NCI-H187 treated with DMSO at 0.1 percent for 48 hours (cell line): ENCODE measurements at places on chromosomes 12 and 14.

DNA sequence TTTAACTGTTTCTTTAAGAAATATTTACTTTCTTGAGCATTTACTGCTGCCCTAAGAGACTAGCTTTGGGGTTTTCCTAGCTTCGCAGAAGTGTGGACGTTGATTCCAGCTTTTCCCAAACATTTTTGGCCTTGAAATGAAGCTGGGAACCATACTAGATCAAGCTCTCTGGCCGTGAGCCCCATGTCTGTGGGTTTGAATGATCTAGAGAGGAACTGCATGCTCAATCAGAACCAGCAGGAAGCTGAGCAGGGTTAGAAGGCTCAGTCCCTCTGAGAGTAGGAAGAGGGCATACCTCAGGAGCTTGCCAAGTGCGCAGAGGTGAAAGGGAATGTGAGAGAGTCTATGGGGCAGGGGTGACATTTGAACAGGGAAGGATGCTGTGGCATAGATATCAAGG lies 292.1 kb downstream of the CACNA1C start:
- no peak for DNase-seq

DNA sequence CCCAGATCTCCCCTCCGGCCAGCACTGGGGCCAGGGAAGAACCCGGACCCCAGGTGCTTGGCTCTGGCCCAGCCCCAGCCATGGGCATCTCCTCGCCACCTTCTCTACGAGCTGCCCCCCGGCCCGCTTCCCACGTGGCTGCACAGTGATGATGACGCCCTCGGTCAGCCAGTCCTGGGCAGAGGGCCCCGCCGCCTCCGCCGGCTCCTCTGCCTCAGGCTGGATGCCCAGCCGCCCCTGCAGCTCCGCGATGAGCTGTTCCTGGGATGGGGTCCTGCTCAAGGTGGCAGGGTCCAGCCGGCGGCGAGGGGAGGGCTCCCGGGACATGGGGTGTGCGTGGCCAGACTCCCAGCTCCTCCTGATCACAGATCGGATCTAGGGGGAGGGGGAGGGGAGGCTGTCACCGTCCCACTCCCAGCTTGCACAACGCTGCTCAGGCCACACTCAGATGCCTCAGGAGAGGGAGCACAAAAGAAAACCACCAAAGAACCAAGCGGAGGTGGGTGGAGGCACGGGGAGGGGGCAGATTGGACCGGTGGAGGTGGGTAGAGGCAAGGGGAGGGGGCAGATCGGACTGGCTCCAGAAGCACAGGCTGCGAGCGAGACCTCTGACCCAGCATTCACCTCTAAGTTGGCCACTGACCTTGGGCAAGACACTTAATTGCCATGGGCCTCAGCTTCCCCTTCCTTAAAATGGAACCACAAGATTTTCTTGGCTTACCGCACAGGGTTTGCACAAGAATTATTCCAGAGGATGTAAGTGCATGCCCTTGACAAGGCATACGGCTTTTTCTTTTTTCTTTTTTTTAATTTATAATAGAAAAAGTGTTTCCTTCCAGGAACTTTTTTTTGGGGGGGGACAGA lies 16.1 kb upstream of the RPLP0 start:
- no peak for DNase-seq

- DNase-seq, result no peak
Observed at GRCh38 chr14:103545219-103545914, 16.4 kb downstream of the TRMT61A start.

DNA sequence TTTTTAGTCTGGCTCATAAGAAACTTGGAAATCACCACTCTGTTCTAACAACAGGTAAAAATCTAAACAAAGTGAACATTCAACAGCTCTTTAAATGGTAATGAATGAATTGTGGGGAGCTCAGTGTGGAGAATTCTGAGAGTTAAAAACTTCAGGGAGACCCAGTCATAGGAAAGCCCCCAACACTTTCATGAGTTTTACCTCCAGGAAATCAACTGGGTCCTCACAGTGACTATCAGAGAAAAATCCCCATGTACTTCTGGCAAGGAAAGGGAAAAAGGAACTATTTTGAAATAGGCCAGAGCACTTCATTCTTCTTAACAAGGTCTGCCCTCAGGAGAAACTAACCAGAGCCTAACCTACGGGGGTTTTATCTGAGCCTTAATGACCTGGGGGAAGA lies 134.7 kb downstream of the CMAS start:
- DNase-seq, result no peak

DNA sequence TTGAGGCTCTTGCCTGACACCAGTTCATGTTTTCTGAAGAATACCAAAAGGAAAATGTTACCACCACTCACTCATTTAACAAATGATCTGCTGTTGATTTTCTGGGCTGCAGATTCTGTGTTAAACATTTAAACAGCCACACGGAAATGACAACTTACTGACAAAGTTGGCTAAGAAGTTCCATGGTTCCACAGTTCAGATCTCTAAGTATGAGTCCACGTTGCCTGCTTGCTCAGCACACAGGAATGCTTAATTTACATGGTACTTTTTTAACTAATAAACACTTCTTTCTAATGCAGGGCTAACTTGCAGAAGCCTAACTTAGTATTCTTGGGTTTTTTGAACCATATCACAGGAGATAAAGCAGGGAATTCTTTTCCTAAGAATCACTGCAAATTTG lies 34.7 kb downstream of the PTGER2 start:
- DNase-seq, result no peak

DNA sequence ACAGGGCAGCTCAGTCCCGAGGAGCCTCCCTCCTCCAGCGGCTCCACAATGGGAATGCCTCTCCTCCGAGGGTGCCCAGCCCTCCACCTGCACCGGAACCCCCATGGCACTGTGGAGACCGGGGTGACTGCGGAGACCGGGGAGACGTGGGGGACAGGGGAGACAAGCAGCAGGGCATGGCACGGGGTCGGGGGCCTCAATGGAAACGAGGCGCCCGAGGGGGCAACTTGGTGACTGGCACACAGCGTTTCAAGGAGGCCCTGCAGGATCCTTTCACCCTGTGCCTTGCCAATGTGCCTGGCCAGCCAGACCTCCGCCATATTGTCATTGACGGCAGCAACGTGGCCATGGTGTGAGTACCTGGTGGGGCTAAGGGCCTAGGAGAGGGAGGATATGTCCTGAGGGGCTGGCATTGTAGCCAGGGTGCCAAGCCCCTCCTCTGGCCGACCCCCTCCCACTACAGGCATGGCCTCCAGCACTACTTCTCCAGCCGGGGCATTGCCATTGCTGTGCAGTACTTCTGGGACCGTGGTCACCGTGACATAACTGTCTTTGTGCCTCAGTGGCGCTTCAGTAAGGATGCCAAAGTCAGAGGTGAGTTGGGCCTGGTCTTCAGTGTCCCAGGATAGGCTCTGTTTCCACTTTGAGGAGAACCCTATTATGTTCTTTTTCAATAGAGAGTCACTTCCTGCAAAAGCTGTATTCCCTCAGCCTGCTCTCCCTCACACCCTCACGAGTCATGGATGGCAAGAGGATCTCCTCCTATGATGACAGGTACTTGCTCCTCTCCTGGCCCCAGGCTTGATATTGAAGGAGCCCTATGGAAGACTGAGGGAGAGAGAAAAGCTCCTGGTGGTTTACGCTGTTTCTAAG lies 2.7 kb downstream of the KHNYN start:
- no peak for DNase-seq

GRCh38 chr14:52442166-52442565 lies 110.1 kb downstream of the TXNDC16 start:
- no peak for DNase-seq

DNA sequence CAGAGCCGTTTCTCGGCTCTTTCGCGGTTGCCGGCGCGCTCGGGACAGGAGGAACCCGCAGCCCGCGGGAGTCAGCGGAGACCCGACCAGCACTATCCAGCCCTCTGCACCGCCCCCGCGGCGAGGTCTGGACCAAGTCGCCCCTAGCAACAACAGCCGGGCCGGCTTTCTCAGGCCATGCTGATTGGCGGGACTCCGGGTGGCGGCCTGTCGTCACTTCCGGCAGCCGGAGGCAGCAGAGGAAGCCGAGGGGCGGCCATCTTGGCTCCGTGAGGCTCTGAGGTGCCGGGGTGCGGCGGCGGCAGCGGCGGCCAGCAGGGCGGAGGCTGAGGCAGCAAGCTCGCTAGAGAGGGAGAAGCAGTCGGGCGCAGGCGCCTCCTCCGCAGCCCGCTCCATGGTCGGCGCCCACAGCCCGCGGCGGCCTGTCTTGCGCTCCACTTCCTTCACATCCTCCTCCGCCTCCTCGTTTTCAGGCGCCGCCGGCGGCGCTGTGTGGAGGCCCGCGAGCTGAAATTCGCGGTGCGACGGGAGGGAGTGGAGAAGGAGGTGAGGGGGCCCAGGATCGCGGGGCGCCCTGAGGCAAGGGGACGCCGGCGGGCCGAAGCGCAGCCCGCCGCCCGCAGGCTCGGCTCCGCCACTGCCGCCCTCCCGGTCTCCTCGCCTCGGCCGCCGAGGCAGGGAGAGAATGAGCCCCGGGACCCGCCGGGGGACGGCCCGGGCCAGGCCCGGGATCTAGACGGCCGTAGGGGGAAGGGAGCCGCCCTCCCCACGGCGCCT lies at the start of gene MARK3:
Gene MARK3 (plus strand): TSS at position 264 of the 777 bp plus-strand sequence. CDS start 615 bp downstream, outside the sequence.
- DNase-seq, result peak; percentile 83

DNA sequence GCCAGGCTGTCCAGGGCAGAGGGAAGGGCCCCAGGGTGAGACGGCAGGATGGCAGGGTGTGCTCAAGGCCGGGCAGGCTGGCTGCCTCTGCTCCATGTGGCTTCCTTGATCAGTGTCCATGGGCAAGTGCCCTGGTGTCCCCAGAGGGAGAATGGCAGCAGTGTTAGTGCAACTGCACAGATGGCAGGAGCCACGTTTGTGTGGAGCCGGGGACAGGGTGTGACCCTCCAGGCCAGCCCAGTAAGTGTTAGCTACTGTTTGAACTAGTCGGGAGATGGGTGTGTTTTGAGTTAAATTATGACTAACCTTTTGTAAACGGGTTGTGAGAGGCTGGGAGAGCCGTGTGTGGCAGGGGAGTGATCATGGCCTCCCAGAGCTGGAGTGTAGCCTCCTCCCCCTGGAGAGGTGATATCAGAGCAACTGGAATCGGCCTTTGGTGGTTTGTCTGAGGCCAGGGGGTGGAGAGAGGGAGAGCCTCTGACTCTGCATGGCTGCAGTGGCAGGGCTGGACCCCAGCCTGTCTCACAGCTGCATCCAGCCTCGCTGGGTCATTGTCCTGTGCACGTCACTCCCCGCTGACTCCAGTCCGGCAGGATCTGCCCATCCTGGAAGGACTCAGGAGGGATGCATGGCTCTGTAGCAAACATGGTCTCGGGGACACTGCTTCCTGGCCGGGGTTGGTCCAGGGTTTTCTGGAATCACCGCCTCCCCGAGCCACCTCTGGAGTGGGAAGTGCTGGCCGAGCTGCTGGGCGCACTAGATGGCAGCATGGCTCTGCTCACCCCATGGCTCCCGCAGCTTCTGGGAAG lies 27.8 kb downstream of the AACS start:
- DNase-seq, result no peak

DNA sequence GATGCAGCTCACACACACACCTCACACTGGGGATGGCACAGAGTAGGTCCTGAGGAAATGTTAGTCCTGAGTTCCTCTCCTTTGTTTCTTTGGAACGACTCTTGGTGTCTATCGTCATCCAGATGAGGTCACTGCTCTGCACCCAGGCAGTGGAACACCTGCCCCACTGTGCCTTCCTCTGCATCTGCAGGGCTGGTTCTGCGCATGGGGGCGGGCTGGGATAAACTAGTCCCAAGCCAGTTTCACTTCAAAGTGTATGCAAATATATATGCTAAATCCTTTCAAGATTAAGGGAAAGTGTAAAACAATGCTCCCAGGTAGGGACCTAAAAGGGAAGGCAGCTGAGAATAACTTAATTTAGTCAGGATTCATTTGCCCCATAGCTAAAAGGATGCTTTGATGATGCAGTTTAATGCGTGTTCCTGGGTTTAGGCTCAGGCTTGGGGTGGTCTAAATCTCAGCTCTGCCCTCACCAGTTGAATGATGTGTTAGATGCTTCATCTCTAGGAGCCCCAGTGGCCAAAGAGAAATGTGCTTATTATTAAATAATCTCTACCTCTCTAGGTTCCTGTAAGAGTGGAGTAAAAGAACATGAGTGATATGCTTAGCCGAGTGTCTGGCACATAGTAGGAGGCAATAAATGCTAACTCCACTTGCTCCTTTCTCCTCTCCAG lies 47.1 kb upstream of the OVCH1 start:
- DNase-seq, result no peak

DNA sequence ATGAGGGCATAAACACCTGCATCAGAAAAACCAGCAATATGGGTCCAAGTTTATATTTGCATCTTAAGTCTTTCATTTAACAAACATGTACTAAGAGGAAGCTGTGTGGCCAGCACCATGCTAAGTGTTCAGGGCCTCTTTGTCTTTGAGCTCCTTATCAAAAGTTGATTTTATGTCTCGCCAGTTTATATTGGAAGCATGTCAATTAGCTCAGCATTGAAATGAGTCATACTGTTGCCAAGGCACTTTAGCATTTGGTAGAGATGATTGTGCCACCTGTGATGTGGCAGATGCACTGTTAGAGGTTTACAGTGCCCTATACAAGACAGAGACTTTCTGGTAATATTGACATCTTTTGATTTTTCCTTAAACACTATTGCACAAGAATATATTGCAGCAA lies 68.5 kb downstream of the BHLHE41 start:
- DNase-seq, result no peak

- DNase-seq, result no peak
Observed at GRCh38 chr14:89428173-89428523, 11.1 kb upstream of the FOXN3 start.

DNA sequence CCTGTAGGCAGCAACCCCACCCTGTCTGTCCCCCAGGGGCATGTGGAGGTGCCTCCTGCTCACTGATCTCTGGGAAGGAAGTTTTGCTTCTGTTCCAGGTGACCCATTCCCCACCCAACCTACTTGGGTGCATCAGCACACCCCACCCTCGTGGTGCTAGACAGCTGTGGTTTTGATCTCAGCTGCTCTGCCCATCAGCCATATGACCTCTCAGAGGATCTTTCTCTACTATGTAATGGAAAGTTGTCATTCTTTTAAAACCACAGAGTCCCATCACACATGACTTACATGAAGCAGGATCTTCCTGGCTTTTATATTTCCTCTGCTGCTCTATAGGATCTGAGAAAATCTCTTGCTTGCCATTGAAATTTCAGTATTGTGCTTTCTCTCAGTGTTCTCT lies 13.5 kb upstream of the KRT82 start:
- no peak for DNase-seq

GRCh38 chr12:124231980-124232653 lies 62.8 kb upstream of the RFLNA start:
- DNase-seq, result peak; percentile 53

GRCh38 chr14:54488318-54488645 lies 498 bp downstream of the GMFB start:
- no peak for DNase-seq

GRCh38 chr12:23576372-23576771 lies 373.1 kb downstream of the SOX5 start:
- no peak for DNase-seq

- no peak for DNase-seq
Observed at GRCh38 chr14:103191844-103192243, 68.6 kb downstream of the TNFAIP2 start.

DNA sequence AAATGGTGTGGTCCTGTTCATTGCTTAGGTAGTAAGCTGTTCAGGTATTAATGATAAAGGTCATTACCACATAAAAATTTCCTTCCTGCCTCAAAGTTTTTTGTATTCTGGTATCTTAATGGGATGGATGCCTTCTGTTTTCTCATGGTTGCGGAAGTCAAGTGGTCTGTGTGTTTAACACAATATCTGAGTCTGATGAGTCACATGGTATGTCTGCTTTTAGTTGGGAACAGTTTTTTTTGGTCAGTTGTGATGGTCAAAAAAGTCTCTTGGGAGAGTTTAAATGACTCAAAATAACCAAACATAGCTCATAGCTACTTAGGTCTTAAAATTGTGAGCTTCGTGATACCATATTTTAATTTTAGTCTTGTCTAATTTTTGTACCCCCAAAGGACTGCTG lies 40.7 kb downstream of the STK38L start:
- no peak for DNase-seq
